Muscle of leg (tissue), 16 donors: ENCODE measurements at places on chromosomes 11 and 22. TPM values are rescaled to one million over a fixed set of nuclear protein-coding genes. Genes with fewer than 3 reads are reported as not detected.

DNA sequence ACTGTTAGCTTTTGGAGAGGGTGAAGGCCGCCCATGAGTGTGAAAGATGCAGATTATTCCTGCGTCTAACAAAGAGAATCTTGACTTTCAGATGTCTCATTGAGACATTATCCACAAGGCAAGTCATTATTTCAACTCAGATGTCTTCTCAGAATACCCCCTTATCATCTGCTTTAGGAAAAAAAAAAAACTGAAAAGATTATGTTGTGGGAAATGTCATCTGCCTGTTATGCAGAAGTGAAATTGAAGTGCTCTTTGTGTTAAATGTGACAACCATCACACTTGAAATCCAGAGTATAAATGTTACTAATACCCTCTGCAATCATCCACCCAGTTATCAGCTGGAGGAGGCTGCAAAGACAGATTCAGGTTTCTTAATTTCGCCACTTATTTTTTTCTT lies 239.6 kb downstream of the LARGE1 start:
- no peaks in the 10 kb centered on the region for H3K27me3 ChIP-seq
- no peaks in the 10 kb centered on the region for H3K4me1 ChIP-seq
- no peak overlapping the region for H3K4me3 ChIP-seq
- H3K36me3 ChIP-seq: no peaks in the 10 kb centered on the region
- H3K27ac ChIP-seq: no peak overlapping the region

DNA sequence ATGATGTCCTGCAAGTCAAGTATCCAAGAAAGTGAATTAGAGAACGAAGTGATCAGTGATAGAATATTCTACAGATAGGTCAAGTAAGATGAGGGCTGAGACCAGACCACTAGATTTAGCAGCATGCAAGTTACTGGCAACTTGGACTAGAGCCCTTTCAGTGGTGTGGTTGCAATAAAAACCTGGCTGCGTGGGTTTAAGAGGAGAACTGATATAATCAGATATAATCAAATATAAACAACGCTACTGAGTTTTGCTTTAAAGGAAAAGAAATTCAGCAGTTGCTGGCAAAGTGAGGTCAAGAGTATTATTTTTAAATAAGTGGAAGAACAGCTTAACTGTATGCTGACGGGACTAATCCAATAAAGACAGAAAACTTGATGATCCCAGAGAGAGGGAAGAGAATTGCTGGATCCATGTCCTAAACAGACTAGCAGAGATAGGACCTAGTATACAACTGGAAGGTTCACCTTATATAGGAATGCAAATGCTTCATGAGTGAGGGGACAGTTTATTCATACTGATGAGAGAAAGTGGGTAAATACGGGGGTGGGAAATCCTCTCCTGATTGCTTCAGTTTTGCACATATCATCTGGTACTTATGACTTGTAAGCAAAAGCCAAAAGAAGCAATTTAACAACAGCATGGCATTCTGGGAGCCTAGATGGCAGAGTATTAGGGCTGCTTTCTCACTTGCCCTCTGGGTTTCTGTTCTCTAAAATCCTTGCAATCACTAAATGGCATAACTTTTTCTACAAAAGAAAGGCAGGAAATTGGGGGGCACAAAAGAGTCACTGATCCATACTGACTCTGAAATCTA lies 146.2 kb downstream of the RBFOX2 start:
- no peak overlapping the region for H3K4me3 ChIP-seq
- peak overlapping the region; percentile 59 for H3K27ac ChIP-seq
- no peaks in the 10 kb centered on the region for H3K36me3 ChIP-seq
- H3K27me3 ChIP-seq: no peaks in the 10 kb centered on the region

DNA sequence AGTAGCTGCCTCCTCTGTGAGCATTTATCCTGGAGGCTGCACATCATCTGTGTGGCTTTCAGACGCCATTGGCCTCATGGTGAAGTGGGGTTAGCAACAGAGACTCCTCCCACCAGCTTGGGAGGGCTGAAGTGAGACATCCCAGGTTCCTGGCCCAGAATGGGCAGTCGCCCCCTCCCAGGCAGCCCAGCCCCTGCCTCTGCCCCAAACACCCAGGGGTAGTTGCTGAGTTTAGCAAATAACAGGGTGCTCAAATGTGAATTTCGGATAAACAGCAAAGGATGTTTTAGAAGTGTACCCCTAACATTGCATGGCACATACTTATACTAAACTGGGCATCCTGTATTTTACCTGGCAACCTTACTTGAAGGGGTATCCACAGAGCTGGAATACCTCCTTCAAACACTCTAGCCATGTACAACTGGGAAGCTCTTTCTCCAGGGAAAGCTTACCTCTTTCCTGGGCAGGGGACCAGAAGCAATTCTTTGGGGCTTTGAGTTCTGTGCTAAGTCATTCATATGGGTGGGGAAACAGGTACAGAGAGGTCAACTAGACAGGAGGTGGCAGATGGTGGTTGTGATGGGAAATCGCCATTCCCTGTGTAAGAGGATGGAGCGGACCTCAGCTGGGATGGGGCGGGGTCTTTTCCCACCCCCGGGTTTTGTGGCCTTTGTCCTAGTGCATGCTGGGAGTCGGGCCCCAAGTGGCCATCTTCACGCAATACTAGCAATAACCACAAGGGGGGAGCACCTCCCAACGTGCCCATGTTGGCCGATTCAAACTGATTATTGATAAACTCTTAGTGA lies 19.3 kb downstream of the MTFP1 start:
- H3K36me3 ChIP-seq: no peaks in the 10 kb centered on the region
- no peak for DNase-seq
- no peak overlapping the region for H3K4me3 ChIP-seq

DNA sequence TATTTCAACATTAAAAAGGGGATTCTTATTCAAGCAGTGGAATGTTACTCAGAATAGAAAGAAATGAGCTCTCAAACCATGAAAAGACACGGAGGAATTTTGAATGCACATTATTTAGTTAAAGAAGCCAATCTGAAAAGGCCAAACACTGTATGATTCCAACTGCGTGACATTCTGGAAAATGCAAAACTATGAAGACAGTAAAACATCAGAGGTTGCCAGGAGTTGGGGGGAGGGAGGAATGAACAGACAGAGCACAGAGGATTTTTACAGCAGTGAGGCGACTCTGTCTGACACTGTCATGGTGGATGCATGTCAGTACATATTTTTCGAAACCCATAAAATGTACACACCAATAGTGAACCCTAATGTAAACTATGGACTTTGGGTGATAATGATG lies 22.9 kb upstream of the THY1 start:
- no peak overlapping the region for H3K4me3 ChIP-seq
- H3K27me3 ChIP-seq: no peaks in the 10 kb centered on the region
- no peaks in the 10 kb centered on the region for H3K36me3 ChIP-seq

DNA sequence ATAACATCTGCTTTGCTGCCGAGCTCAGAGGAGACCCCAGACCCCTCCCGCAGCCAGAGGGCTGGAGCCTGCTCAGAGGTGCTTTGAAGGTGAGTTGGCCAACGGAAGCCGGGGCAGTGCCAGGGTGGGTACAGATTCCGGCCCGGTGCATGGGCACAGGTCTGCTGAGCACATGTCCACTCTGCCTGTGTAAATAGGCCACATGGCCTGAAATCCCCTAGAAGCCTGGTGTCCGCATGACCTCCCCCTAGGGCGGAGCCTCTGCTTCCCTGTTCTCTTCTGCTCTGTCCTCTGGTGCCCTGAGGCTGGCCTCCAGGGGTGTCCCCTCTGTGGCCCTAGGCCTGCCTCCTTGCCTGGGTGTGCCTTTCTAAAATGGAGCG lies 19.6 kb upstream of the TXNRD2 start:
- no peaks in the 10 kb centered on the region for H3K27me3 ChIP-seq
- H3K4me3 ChIP-seq: no peak overlapping the region

- no peak for DNase-seq
- no peaks in the 10 kb centered on the region for H3K4me1 ChIP-seq
- H3K27ac ChIP-seq: no peak overlapping the region
- H3K4me3 ChIP-seq: no peak overlapping the region
Measured at GRCh38 chr11:28759311-28759710, 651.1 kb downstream of the METTL15 start.

DNA sequence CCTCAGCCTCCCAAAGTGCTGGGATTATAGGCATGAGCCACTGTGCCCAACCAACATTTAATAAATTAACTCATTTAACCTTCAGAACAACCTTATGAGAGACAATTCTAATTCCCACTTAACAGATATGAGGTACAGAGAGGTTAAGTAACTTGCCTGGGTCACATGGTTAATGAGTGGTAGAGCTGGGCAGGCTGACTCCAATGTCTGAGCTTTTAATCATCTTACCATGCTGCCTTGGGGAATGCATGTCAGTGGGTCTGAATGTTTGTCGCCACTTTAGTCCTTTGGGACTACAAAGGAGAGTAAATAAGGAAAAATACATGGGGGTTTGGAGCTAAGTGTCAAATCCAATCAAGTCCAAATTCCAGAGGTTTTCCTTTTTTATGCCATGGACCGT lies 11.2 kb upstream of the PIK3C2A start:
- H3K4me1 ChIP-seq: no peaks in the 10 kb centered on the region
- no peaks in the 10 kb centered on the region for H3K36me3 ChIP-seq
- H3K27me3 ChIP-seq: no peaks in the 10 kb centered on the region
- no peak for DNase-seq
- no peak overlapping the region for H3K27ac ChIP-seq
- H3K4me3 ChIP-seq: no peak overlapping the region

DNA sequence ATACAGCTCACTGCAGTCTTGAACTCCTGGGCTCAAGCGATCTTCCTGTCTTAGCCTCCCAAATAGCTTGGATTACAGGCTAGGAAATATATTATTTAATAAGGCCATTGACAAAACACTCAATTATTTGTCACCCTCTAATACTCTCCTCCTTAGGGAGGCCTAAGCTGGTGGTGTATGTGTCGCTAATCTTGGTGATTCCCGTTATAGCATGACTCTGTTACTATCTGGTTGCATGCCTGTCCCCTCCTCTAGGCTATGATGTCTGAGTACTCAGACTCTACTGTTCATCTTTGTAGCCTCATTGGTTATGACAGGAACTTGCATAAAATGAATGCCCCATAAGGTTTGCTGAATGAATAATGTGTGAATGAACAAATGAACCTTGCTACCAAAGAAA lies 87.6 kb downstream of the USP35 start:
- H3K36me3 ChIP-seq: peaks cover 3% of the 10 kb centered on the region
- H3K27ac ChIP-seq: no peak overlapping the region
- peaks cover 5% of the 10 kb centered on the region for H3K4me1 ChIP-seq
- H3K4me3 ChIP-seq: no peak overlapping the region
- H3K27me3 ChIP-seq: no peaks in the 10 kb centered on the region

DNA sequence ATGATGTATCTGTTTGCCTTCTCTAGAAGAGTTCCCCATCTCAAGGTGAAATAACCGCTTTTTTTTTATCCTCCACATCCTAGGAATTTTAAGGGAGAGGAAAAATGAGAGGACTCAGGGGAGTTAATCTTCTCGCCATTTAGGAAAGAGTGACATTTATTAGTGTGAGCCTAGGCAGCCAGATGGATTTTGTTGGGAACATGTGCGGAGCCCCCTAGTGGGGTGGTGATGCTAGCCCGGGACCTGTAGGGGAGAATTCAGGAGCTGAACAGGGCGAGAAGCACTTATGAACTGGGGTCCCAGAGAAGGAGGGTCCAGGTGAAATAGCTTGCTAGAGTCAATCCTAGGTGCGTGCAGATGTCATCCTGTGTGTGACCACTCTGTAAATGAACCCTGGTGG lies 10.7 kb downstream of the IL17RA start:
- no peak overlapping the region for H3K4me3 ChIP-seq
- H3K36me3 ChIP-seq: peaks cover 17% of the 10 kb centered on the region
- DNase-seq: no peak
- no peaks in the 10 kb centered on the region for H3K4me1 ChIP-seq
- no peak overlapping the region for H3K27ac ChIP-seq

GRCh38 chr11:77259641-77260040 lies 41.8 kb downstream of the GDPD4 start:
- peak; percentile 73 for DNase-seq
- no peak overlapping the region for H3K27ac ChIP-seq
- no peaks in the 10 kb centered on the region for H3K27me3 ChIP-seq
- H3K4me3 ChIP-seq: no peak overlapping the region
- H3K4me1 ChIP-seq: no peaks in the 10 kb centered on the region
- no peaks in the 10 kb centered on the region for H3K36me3 ChIP-seq

- no peak overlapping the region for H3K4me3 ChIP-seq
- DNase-seq: no peak
Measured at GRCh38 chr11:68976095-68976494, 4.7 kb downstream of the MRGPRD start.

DNA sequence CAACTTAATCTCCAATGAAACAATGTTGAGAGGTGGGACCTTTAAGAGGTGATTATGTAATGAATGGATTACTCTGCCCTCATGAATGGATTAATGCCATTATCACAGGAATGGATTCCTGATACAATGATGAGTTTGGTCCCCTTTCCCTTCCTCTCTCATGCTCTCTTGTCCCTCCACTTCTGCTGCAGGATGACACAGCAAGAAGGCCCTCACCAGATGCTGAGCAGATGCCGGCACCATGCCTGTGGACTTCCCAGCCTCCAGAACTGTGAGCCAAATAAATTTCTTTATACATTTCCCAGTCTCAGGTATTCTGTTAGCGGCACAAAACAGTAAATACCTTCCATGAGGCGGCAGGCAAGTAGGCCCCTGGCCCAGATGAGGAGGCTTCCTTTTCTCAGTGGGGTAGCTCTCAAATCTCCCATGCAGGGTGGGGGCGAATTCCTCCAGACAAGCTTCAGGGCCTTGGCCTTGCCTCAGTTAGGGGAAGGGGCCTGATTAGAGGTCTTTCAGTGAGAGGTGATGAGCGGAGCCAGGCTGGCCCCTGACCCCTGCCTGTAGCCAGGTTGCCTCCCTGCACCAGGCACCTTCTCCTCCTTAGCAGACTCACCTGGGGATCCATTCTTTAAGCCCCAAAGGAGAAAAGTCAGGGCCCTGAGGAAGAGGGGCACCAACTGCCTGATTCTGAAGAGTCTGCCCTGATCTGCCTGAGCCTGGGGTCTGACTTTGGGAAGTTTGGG lies 86.0 kb downstream of the RRM1 start:
- no peak overlapping the region for H3K4me3 ChIP-seq
- no peaks in the 10 kb centered on the region for H3K4me1 ChIP-seq
- H3K27me3 ChIP-seq: no peaks in the 10 kb centered on the region

- H3K27ac ChIP-seq: peak overlapping the region; percentile 70
- DNase-seq: peak; percentile 80
- no peaks in the 10 kb centered on the region for H3K27me3 ChIP-seq
- H3K4me3 ChIP-seq: no peak overlapping the region
Measured at GRCh38 chr22:25697181-25697664, 44.8 kb upstream of the MYO18B start.

GRCh38 chr11:1153105-1153950 lies 4.4 kb upstream of the MUC5AC start:
- no peak overlapping the region for H3K4me3 ChIP-seq
- H3K36me3 ChIP-seq: no peaks in the 10 kb centered on the region
- no peaks in the 10 kb centered on the region for H3K4me1 ChIP-seq

OR8G1 gene
- total RNA-seq: 0.09 TPM

AMPD3 gene
- 3.4 TPM for total RNA-seq

MGAT3 gene
- 1.7 TPM for total RNA-seq

SHANK2 gene
- 1.1 TPM for total RNA-seq

MS4A3 gene
- 0.49 TPM for total RNA-seq

HBB gene
- 755 TPM for total RNA-seq

FREY1 gene
- 0.35 TPM for total RNA-seq

GAS2L1 gene
- 2.7 TPM for total RNA-seq

OSBP gene
- total RNA-seq: 32.6 TPM
